Left cardiac atrium (tissue), 4 donors: ENCODE measurements at places on chromosomes 13 and 19. TPM values are rescaled to one million over a fixed set of nuclear protein-coding genes. Genes with fewer than 3 reads are reported as not detected.

The ZNF536 gene
- total RNA-seq = 1.2 TPM

The KLK4 gene
- total RNA-seq = not detected

The NTN5 gene
- total RNA-seq = 0.27 TPM

The TEX101 gene
- not detected for total RNA-seq

The PTGIR gene
- total RNA-seq = 5.5 TPM

The ZNF221 gene
- 3.7 TPM for total RNA-seq

The ZSCAN4 gene
- total RNA-seq = 0.13 TPM

The FEM1A gene
- 24.1 TPM for total RNA-seq

The C19orf33 gene
- 5.9 TPM for total RNA-seq

The EFNB2 gene
- 14.8 TPM for total RNA-seq

The KLK7 gene
- total RNA-seq = not detected

The CCDC169 gene
- 0.68 TPM for total RNA-seq

The GJB2 gene
- total RNA-seq = not detected

The PDE4A gene
- 13.5 TPM for total RNA-seq

The ATP4B gene
- total RNA-seq = not detected

The ARL11 gene
- total RNA-seq = 1.7 TPM

The SPTBN4 gene
- total RNA-seq = 4.8 TPM

The AMH gene
- 1.6 TPM for total RNA-seq

The IL4I1 gene
- 0.34 TPM for total RNA-seq

The CYSLTR2 gene
- 7.0 TPM for total RNA-seq

The KLK3 gene
- total RNA-seq = not detected

The MIPEP gene
- 64.6 TPM for total RNA-seq

The PAN3 gene
- 12.8 TPM for total RNA-seq

The CAPN12 gene
- total RNA-seq = 0.81 TPM

The ELL gene
- total RNA-seq = 10.8 TPM

The FBN3 gene
- total RNA-seq = not detected
